ENCODE measurements at places on chromosomes 6 and 20.

DNA sequence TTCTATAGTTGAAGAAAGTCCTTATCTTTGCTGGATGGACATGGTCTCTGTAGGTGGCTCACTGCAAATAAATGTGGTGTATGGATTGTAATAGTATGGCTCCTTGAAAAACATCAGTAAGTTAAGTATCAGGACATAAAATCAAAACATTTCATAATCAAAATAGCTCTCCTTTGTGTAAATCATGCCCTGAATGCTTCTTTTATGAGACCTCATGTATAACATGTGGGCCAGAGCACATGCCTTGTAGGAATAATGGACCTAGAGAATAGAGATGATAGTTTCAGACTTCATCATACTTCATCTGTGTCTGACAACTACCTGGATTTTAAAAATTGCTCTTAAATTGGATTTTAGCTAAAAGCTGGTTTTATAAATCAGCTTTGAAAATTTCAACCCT lies 159.9 kb downstream of the ASCC3 start:
- DNase-seq = no peak

- DNase-seq = no peak
These were observed 10.8 kb downstream of the DDO start for GRCh38 chr6:110404607-110405006.

DNA sequence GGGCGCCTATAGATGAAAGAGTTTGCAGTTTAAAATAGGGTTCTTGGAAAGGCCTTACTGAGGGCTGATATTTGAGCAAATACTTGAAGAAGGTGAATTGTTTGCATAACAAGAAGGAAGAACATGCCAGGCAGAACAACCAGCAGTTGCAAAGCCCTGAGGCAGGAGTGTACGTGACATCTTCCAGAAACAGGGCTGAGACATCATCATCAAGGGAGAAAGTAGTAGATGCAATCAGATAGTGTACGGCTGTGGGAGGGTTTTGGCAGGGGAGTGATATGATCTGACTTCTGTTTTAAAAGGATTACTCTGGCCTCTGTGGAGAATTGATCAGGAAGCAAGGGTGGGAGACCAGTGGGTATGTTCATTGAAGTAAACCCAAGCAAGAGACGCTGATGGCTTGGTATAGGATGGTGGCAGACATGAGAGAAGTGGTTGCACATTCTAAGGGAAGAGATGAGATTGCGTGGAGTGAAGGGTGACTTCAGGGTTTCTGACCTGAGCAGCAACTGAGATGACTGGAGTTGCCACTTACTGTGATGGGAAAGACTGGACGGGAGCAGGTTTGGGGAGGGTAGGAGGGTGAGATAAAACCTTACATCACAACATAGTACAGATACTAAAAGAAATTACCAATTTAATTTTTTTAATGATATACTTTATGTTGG lies 28.8 kb downstream of the RIOK1 start:
- no peak for DNase-seq

DNA sequence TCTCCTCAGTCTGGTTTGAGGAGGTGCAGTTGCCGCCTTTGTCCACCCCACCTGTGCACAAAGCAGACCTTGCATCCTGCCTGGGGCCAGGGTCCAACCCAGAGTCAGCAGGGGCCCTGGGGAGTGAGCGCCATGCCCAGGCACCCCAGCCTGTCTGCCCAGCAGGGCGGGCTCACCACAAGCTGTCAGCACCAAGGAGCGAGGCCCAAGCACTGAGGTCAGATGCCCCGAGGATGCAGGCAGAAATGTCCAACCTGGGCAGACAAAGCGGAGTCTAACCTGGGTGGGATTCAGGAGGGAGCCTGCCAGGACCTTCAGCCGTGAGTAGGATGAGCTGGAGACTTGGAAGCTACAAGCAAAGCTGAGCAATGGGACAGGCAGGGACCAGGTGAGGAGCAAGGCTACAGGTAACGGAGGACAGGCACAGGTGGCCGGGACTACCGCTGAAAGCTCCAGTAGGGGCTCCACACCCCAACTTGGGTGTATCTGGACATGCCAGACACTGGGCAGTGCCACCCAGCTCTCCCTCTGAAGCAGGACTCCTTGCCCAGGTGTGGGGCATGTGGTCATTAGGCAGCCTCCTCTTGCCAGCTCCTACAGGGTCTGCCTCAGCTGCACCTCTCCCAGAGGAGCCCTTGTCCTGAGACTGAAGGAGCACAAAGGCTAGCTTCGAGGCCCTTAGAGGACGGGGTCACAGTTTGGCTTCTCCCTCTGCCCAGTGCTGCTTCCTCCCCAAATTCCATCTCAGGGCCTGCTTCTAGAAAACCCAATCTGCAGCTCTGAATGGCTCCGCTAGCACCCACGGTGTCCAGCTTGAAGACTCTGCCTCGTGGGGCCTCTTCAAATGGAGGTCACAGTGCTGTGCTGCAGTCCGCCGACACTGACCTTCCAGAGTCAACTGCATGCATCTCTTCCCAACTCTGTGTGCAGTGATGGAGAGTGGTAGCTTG lies 210.6 kb upstream of the CDYL start:
- DNase-seq = peak; percentile 40

- no peak for DNase-seq
These were observed 144.9 kb downstream of the AIG1 start for GRCh38 chr6:143205585-143205984.

DNA sequence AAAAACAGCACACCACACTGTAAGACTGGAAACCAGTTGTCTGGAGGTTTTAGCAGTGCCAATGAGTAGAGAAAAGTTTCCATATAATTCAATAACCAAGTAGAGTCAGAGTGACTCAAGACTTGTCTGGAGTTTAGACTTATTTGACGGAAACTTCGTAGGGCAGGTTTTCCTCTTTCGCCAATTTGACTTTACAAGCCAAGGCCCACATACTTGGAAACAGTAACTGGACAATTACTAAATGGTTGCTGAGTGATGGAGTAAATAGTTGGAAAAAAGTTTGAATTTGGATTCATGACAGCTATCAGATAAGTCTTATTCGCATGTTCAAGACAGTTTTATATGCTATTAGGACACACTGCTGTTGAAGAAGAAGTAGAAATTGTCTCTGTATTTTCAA lies 48.1 kb upstream of the CTAGE9 start:
- no peak for DNase-seq

- no peak for DNase-seq
These were observed 8.4 kb downstream of the LRP11 start for GRCh38 chr6:149855741-149856140.

- DNase-seq = no peak
These were observed 86.7 kb downstream of the SYNJ2 start for GRCh38 chr6:158068156-158068892.

All from H1 (cell line).